ENCODE measurements at places on chromosomes 1 and 21.
A peak's percentile ranks its signal among the peaks of the same experiment; 100 is the strongest.

- no peak for DNase-seq
Observed at GRCh38 chr1:214146523-214146922, 134.4 kb upstream of the SMYD2 start.

GRCh38 chr1:220595179-220595578 is 67.2 kb downstream of the MARK1 start:
- no peak for DNase-seq

DNA sequence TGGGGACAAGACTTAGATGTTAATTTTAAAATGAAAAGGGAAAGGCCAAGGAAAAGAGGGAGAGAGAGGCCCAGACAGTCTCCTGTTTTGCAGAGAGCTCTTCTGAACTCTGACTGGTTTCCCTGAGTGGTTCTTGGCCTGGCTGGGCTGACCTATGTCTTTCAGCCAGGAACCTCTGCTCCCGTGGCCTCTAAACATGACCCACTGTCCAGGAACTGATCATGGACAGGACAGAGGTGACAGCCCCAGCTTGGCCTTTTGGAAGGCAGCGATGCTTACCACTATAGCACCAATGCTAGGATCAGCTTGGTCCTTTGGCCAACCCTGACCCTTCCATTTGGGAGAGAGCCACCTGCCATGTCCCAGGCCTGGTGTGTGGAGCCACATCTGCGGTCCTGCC is 55.2 kb downstream of the PRDM16 start:
- DNase-seq: no peak

GRCh38 chr1:21308847-21309652 is 18.8 kb upstream of the ECE1 start:
- no peak for DNase-seq

DNA sequence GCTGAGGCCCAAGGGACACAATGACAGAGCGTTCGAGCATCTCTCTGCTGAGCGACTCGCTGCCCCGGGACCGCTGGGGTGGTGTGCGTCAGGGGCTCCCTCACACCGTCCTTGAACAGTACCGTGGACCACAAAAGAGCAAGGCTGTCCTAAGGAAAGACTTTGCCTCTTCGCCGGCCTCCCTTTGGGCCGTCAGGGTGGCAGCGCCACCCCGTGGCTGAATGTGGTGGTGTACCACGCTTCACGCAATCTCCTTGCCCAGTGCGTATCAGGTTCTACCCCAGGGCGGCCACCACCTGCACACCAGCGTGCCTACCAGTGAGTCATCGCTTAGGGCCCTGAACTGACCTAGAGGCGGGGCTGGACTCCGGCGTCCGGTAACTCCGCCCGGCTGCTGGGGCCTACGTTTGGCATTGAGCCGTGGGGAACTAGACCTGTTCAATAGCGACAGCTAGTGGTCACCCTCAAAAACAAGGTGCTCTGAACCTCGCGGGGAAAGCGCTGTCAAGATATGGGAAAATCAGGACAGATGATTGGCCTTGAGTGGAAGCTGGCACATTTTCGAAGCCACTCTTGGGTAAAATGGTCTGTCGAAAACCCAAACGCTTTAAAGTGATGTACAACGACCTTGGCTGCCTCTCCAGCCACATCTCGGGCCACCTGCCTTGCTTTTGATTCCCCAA is 8.1 kb upstream of the TRAF3IP3 start:
- DNase-seq: peak; percentile 70

Data from stimulated activated CD4-positive, alpha-beta T cell treated with anti-CD3 and anti-CD28 coated beads, Interleukin-1b, Interleukin-23, amount 100 ng/mL, for 24 hours (primary cell).